ENCODE measurements at places on chromosomes 6 and 20.
A peak's percentile ranks its signal among the peaks of the same experiment; 100 is the strongest.

GRCh38 chr20:57388953-57389694 is 2.1 kb upstream of the RBM38 start:
- peak; percentile 65 for DNase-seq

GRCh38 chr6:120302041-120302440 is 952.5 kb upstream of the MAN1A1 start:
- DNase-seq, result no peak

GRCh38 chr20:25212242-25212641 is 16.7 kb downstream of the ENTPD6 start:
- no peak for DNase-seq

DNA sequence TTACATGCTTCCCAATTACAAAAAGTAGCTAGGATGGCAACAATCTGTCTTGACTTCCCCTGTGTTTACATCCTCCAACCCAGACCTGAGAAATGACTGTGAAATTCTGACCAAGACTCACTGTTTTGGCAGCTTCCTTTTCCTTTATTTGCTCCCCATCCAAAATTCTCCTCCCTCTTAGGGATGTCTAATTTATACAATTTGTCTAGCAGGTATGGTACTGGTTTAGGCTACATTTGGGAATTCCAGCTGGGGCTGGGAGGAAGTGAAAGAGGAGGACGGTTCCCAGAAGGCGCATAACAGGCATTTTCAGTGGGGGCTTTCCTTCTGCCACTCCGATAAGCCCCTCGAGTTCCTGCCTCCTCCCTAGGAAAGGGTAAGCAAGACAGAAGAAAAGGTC is 231.5 kb upstream of the BTBD3 start:
- DNase-seq, result no peak

DNA sequence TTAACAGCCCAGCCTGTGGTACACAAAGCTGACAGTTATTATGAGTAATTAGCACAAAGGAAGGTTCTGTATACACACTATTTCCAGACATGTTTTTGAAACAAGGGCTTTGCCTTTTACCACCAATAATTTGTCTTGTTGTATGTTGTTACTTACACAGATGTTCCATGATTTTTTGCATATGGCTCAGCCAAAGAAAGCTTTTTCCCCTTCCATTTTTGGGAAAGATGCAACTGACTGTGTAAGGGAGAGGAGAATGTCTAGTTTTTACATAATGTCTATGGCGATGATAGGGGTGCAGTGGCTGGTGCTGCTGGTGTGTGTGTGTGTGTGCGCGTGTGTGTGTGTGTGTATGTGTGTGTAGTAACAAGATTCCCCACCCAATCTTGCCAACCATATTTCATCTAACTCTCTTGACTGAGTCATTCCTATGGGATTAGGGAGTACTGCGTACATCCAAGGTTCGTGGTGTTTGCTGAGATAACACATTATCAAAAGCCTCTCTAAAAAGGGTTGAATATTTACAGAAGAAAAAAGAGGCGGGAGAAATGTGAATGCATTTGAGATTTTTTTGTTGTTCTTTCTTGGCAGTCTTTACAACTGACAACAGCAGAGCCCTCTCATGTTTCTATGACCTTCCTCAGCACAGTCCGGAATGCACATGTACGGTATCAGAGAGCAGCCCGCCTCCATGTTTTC is 192.2 kb downstream of the GMPR start:
- DNase-seq, result peak; percentile 65

DNA sequence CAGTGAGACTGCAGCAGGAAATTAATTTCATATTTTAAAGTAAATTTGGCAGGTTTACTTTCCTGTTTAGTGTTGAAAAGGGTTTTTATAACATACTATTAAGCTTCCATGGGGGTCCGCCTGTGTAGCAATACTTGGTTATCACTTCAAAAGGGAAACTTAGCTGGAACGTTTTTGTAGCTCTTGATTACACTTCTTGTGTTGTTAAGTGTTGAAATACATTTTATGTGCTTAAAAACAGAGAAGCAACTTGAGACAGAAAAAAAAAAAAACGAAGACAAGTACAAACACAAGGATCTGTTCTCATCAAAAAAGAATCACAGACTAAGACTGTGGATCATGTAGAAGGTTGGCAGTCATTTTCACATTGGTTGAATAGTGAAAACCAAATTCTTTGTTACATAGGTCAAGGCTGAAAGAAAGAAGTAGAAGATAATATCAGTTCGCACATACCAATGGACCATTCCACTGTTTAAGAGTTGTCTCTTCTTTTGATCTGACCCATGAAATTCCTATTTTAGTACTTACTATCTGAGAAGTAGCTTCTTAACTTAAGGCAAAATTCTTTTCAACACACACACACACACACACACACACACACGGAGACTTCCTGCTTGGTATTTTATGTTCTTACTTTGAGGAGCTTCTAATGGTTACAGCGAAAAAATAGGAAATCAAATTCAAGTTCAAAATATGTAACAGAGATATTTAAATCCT is 113.9 kb upstream of the SLC35B3 start:
- no peak for DNase-seq

GRCh38 chr6:41161851-41162552 is 914 bp downstream of the TREM2 start:
- no peak for DNase-seq
